GM06990 (cell line): ENCODE measurements at places on chromosomes 16 and 17.

GRCh38 chr17:47735536-47736011, 2.5 kb downstream of the TBX21 start:
- peak; percentile 48 for DNase-seq

- no peak for DNase-seq
These were observed 400.9 kb downstream of the SLC39A11 start for GRCh38 chr17:72691586-72691985.

GRCh38 chr16:3458852-3459361, 15.4 kb downstream of the NAA60 start:
- no peak for DNase-seq

DNA sequence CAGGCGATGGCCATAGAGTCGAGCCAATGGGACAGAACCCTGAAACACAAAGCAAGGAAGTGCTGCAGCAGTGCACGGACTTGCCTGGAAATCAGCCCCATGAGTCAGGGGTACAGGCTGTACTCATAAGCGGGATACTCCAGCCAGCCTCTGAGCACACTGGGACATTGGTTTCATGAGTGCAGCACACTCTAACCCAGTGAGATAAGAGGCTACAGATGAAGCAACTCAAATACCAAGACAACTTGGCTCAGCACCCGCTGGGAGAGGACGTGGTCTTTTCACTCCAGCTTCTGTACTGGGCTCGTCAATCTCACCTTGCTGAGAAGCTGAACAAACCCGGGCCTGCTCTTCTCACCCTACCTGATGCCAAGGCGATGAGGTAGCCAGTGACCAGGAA, 98.2 kb downstream of the AXIN2 start:
- no peak for DNase-seq

- DNase-seq: no peak
These were observed 66.8 kb downstream of the RTN4RL1 start for GRCh38 chr17:1958134-1958881.

- no peak for DNase-seq
These were observed 7.0 kb upstream of the ARHGAP23 start for GRCh38 chr17:38421171-38421841.

GRCh38 chr17:69269131-69269998, 40.7 kb upstream of the ABCA10 start:
- no peak for DNase-seq

DNA sequence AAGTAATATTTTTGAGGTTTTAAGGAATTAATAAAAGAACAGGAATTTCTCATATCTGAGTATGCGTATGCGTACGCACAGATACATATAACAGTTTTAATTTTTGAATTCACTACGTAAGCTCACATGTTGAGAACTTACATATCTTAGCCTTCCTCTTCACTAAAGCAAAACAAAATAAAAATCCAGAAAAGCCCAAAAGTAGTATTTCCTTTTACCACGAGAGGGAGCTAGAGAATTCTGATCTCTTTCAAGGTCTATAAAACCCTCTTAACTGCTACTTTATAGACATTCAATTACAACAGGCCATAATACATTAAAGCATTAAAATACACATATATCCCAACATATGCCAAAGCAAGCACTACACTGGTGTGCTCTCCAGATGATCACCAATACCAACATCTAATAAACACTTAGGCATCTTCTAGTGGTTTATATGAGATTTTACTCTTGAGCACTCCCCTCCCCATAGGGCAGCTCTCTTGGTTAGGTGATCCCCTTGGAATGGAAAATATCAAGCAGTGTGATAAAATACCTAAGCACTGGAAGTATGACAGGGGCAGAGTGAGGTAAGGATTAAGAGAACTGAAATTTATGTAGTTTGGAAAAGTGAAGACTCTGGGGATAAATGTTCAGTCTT, 94.0 kb downstream of the SKAP1 start:
- DNase-seq: no peak
